ENCODE measurements at places on chromosomes 12 and 14.

GRCh38 chr12:102390068-102390467 lies 90.3 kb downstream of the IGF1 start:
- no peak for DNase-seq

DNA sequence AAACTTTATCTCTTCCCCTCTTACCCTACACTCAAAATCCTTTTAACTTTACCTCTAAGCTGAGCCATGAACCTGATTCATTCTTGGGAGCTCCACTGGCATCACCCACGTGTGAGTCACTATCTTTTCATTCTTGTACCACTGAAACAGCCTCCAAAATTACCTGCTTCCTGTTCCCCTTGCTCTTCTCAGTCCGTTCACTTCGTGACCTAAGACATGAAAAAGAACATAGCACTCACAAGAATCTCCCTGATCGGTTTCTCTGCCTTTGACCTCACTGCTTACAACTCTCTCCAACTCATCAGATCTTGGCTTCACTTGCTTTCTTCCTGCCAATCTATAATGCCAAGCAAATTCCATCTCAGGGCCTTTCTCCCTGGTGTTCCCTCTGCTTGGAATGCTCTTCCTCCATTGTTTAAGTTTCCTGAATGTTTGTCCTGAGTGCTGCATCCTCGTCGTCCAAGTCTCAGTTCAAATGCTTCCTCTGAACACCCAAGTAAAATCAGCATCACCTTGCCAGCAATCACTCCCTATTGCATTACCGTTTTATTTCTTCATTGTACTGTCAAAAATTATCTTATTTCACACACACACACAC lies 9.2 kb downstream of the GLIPR1 start:
- no peak for DNase-seq

DNA sequence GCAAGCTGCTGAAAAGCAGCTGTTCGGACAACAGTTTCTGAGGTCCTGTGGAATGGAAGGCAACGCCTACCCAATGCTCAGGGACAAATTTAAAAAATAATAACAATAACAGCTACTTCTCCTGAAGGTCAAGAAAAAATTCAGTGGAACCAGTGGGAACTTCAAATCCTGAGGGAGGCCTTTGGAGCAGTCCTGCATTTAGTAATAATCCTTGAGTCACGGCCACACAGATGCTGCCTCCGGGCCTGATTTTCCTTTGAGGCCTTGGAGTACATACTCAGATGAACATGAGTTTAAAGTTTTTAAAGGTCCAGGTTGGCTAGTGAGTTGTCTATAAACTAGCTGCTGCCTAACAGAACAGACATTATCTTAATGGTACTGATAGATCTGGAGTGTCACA lies 268.0 kb downstream of the MSRB3 start:
- DNase-seq = no peak

DNA sequence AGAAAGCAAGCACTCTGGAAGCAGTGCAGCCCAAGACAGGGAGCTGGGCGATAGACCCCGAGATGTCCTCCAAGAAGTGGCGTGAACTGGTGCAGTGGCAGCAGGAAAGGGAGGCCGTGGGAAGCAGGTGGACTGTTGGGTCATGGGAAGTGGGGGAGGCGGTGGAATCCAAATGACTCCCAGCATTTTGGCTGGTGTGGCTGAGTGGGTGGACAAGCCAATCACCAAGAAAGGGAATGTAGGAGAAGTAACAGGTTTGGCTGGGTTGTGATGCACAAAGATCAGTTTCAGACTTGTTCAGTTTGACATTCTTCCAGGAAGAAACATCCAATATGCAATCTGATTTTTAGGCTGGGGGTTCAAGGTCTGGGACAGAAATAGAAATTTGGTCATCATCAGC lies 46.0 kb upstream of the KTN1 start:
- DNase-seq = no peak

DNA sequence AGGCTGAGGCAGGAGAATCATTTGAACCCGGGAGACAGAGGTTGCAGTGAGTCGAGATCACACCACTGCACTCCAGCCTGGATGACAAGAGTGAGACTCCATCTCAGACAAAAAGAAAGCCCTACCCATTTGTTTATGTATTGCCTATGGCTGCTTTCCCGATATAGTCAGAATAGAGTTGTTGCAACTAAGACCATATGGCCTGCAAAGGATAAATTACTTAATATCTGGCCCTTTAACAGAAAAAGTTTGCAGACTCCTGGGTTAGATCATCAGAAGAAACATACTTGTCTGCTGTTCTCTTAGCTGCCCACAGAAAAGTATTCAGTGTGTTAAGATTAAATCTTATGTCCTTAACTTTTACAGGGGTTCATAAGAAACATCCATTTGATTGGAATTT lies 122.4 kb upstream of the VASH1 start:
- DNase-seq = no peak

Data from nephron progenitor cell (in vitro differentiated cells).